ENCODE measurements at places on chromosomes 4 and X. TPM values are rescaled to one million over a fixed set of nuclear protein-coding genes. Genes with fewer than 3 reads are reported as not detected.

GRCh38 chrX:45714866-45715265 is 514.2 kb upstream of the DIPK2B start:
- H3K36me3 ChIP-seq, result no peaks in the 10 kb centered on the region
- peaks cover 11% of the 10 kb centered on the region for H3K4me1 ChIP-seq
- DNase-seq, result no peak

DNA sequence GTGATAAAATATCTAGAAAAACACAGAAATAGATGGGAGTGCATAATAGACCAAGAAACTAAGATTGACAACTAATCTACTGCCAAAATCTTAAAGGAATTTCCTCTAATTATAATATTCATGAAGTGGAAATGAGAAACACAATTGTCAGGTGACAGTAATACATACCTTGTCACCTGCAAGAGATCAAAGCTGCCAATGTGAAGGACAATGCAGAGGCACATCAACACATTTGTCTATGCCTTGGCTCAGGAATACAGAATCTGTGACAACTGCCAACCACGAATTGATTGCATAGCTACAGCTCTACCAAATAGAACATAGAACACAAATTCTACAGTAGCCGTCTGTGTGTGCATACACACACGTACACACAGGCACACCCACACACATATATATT is 295.7 kb downstream of the PPARGC1A start:
- H3K36me3 ChIP-seq, result no peaks in the 10 kb centered on the region
- no peak for DNase-seq
- no peak overlapping the region for H3K4me3 ChIP-seq
- H3K27me3 ChIP-seq, result no peaks in the 10 kb centered on the region
- H3K27ac ChIP-seq, result no peak overlapping the region

Gene BEND2
- total RNA-seq, result not detected

DNA sequence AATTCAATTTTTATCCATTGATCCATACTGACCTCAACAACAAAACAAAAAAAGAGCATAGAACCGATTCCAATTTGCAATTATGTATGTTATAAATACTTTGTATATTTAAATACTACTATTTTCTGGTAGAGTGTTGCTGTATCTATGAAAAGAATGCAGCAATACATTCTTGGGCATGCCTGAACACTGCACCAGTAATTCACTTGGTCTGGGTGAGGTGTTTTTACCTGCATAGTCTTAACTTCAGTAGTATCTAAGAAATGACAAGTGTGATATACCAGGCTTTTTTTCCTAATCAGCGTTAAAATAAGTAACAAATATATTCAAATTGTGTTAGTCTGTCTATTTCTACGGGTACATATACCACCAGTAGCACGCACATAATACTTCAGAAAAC is 120.2 kb downstream of the KLHL13 start:
- DNase-seq, result no peak
- no peaks in the 10 kb centered on the region for H3K36me3 ChIP-seq
- no peak overlapping the region for H3K27ac ChIP-seq
- H3K4me1 ChIP-seq, result no peaks in the 10 kb centered on the region
- H3K4me3 ChIP-seq, result no peak overlapping the region

DNA sequence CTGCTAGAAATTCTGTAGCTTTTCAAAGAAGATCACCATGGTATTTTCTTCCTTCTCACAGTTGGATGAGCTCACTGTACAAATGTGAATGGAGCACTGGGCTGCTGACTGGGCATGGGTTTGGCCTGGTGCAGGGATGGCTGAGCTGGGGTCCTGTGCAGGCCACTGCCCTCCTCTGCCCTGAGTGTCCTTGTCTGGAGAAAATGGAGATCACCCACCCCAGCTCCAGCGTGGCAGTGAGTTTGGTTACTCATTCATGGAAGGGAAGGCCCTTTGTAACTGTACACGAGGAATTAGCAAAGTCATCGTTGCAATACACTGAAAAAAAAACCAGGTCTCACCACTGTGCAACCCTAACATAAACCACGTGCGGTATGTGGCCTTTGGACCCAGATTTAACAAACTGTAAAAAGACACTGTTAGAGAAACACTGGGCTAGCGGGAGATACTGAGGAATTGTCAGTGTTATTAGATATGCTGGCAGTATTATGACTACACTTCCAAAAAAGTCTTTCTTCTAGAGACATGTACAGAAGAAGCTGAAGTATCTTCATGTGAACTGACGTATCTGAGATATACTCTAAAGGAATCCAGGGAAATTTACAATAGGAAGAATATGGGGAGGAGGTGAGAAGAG is 16.1 kb upstream of the TBC1D14 start:
- H3K27ac ChIP-seq, result peak overlapping the region; percentile 86
- H3K27me3 ChIP-seq, result no peaks in the 10 kb centered on the region
- H3K36me3 ChIP-seq, result no peaks in the 10 kb centered on the region
- peaks cover 36% of the 10 kb centered on the region for H3K4me1 ChIP-seq
- H3K4me3 ChIP-seq, result no peak overlapping the region

Gene NIPAL1
- 2.2 TPM for total RNA-seq

Gene NWD2
- total RNA-seq, result not detected

- H3K36me3 ChIP-seq, result no peaks in the 10 kb centered on the region
- peak; percentile 81 for DNase-seq
- no peaks in the 10 kb centered on the region for H3K27me3 ChIP-seq
Observed at GRCh38 chr4:55546756-55547465, at the start of gene CLOCK. Gene CLOCK, minus strand, starts transcription at chr4:55546909. Its CDS starts 64,124 bp downstream, at chr4:55482785.
